ENCODE measurements at places on chromosomes 5 and 9. TPM values are rescaled to one million over a fixed set of nuclear protein-coding genes. Genes with fewer than 3 reads are reported as not detected.

DNA sequence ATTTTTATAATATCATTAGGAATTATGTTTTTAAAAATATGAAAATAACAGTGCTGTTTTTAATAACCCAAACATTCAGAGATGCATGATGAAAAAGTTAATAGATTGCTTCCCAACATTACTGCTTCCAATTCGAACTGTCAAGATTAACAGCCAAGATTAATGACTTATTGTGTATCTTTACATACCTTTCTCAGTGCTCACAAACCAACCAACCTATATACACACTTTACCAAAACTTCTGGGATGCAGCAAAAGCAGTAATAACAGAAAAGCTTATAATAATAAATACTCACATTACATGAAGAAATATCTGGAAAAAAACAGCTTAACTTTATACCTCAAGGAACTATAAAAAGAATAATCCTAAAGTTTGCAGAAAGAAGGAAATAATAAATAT is 82.1 kb downstream of the TMEM232 start:
- no peak for DNase-seq

- no peak for DNase-seq
These were observed 34.0 kb upstream of the ARAP3 start for GRCh38 chr5:141716009-141716408.

GRCh38 chr5:119393201-119393691 is 37.4 kb downstream of the TNFAIP8 start:
- DNase-seq = no peak

DNA sequence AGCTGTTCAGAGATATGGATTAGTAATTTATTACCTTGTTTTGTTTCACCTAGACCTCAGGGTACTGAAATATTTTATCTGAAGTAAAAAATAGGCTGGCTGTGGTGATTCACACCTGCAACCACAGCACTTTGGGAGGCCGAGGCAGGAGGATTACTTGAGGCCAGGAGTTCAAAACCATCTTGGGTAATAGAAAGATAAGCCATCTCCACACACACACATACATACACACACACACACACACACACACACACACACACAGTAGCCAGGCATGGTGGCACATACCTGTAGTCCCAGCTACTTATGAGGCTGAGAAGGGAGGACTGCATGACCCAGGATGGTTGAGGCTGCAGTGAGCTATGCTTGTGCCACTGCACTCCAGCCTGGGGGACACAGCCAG is 3.7 kb downstream of the ANXA2R start:
- peak; percentile 45 for DNase-seq

DNA sequence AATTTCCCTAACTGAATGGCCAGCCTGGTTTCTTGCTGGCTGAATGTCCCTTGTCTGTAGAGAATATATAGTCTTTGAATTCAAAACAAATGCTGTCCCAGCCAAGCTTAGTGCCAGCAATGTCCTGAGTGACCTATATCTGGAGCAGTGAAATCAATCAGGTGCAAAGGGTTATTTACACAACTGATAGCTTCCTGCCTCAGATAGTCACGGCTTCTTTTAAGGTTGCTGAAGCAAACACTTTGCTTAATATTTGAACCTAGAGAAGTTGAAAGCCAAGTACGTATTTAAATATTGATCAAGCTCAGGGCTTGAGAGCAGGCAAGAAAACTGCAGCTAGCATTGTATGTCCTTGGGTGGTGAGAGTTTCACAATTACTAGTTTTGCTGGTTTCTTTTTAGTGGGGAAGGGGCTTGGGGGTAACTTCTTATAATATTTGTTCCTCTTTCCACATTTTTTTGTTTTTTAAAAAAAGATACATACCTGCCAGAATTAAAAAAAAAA is 2.0 kb upstream of the ARHGEF28 start:
- no peak for DNase-seq

GRCh38 chr5:126917918-126918614 is 112.3 kb downstream of the MARCHF3 start:
- no peak for DNase-seq

GRCh38 chr9:99137225-99137624 is 32.3 kb downstream of the TGFBR1 start:
- no peak for DNase-seq

DNA sequence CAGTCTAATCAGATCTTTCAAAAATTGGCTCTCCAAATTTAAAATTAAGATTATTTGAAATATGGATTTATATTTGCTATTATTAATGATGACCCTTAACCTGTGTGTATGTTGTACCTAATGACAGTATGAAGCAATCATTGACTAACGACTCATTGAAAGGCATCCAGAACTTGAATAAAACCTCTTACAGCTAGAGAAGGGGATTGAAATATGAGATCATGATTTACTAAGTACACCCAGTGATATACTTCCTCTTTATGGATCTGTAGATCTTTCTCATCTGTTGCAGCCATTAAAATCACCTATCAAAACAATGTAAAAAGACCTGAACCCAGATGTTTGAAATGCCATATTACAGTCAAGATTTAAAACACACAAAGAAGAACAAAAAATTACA is 126.5 kb downstream of the RPS23 start:
- DNase-seq = no peak

DNA sequence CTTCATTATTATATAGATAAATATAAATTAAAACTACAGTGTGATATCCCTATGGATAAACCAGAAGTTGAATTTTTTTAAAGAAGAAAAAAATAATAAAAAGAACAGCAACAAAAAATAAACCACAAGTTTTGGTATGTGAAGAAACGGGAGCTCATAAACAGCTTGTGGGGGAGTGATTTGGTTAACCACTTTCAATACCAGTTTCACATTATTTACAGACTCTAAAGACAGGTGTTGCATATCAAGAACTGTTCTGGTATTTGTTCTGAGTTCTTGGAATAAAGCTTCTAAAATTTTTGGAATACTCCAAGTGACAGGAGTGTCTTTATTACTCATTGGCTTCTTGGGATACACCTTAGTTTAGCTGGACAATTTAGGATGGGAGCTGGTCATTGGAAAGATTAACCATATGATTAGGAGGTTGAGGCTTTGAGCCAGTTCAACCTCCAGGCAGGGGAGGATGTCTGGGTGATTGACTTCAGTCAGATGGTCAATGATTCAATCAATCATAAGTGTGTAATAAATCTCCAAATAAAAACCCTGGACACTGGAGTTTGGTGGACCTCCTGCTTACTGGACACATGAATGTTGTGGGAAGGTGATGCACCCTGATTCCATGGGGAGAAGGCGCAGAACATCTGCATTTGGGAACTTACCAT is 2223.1 kb upstream of the C9orf72 start:
- DNase-seq = no peak

SMIM33 gene
- 0.16 TPM for total RNA-seq

TAS2R1 gene
- not detected for total RNA-seq

ZNF618 gene
- 0.27 TPM for total RNA-seq

PCDHA6 gene
- not detected for total RNA-seq

All from activated CD8-positive, alpha-beta T cell treated with anti-CD3 and anti-CD28 coated beads for 36 hours (primary cell).